H4 (cell line): ENCODE measurements at places on chromosomes 12 and 14. TPM values are rescaled to one million over a fixed set of nuclear protein-coding genes. Genes with fewer than 3 reads are reported as not detected.
A peak's percentile ranks its signal among the peaks of the same experiment; 100 is the strongest.

SLC25A21 gene
- total RNA-seq: not detected in 2 replicates

KIAA0586 gene
- total RNA-seq: 19.9 and 22.6 TPM in 2 replicates

NTF3 gene
- total RNA-seq: 4.1 and 10.7 TPM in 2 replicates

RNASE7 gene
- total RNA-seq: not detected in 2 replicates

SRGAP1 gene
- total RNA-seq: 1.6 and 2.1 TPM in 2 replicates

CIROP gene
- total RNA-seq: not detected in 2 replicates

ETFBKMT gene
- total RNA-seq: 1.3 and 1.9 TPM in 2 replicates

SMAGP gene
- 6.3 and 13.8 TPM in 2 replicates for total RNA-seq

KRT72 gene
- not detected in 2 replicates for total RNA-seq

CCDC92 gene
- 8.3 and 10.2 TPM in 2 replicates for total RNA-seq

GOLGA5 gene
- total RNA-seq: 21.9 and 35.4 TPM in 2 replicates

GRCh38 chr12:113328368-113328889, 6.5 kb downstream of the SLC8B1 start:
- DNase-seq: no peak

DNA sequence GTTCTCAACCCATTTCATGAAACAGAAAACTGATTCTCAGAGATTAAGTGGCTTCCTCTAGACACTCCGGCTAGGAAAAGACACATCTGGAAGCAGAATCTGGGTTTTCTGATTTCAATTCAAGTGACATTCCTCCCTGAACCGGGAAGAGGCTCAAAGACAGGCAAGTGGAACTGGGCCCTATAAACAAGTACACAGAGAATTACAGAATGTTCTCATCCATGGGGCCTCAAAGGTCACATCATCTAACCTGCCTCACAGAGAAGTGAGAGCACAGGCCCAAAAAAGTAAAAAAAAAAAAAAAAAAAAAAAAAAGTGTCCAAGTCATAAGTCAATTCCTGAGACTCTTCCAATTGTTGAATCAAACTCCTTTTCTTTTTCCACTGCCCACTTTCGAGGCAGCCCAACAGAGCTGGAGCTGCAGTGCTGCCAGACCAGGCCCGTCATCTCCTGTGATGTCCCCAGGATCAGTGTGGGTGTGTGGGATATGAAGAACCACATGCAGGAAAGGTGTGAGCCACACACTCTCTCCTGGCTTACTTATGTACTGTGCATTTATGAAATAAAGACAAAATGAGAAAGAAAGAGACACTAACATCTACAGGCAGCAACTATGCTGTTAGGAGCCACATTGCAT, 2.8 kb upstream of the KRT1 start:
- DNase-seq: no peak

GRCh38 chr12:54018468-54018984, 9.7 kb upstream of the HOXC6 start:
- DNase-seq: peak; percentile 27

DNA sequence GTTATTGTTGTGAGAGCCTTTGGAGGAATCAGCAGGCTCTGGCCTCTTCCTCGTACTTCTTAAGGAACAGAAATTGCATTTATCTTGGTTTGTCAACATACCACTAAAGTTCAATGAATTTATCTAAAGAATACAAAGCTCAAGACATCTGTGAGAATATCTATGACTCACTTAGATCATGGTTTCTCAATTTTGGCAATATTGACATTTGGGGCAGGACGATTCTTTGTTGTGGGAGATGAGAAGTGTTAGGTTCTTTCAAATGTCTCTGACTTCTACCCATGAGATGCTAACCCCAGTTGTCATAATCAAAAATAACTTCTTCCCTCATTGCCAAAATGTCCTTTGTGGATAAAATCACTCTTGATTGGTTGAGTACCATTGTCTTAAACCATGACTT, 1190.3 kb downstream of the GALC start:
- no peak for DNase-seq

- DNase-seq: peak; percentile 16
These were observed 360.1 kb upstream of the TBX3 start for GRCh38 chr12:115044073-115044472.

GRCh38 chr12:89383235-89384049, 31.1 kb upstream of the DUSP6 start:
- DNase-seq: no peak

GRCh38 chr12:4742416-4742970, 22.3 kb downstream of the GALNT8 start:
- DNase-seq: no peak

DNA sequence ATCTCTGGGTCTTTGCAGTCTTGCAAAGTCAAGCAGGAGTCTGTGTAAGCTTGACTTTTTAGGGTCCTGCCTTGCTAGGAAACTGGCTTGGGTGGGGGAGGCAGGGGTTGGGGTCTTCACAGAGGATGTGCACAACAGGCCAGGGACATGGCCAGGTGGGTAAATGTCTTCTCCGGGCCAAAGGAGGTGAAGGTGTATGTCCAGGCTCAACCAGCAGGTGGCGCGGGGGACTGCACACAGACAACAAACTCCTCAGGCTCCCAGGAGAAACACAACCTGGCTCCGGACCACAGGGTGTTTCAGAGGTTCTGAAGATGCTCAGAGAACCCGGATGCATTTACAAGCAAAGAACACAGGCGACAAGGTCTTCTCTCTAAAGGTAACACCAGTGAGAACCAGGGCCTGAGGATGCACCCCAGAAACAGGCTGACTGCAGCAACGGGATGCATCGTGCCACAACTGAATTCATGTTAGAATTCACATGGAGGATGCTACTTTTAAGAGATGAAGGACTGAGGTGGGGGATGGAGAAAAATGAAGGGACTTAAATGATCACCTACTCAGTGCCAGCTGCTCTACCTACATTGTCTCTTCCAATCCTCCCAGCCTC, 56.0 kb downstream of the PLEKHG3 start:
- DNase-seq: no peak

GRCh38 chr12:126763359-126763758, 1503.6 kb upstream of the TMEM132C start:
- no peak for DNase-seq

DNA sequence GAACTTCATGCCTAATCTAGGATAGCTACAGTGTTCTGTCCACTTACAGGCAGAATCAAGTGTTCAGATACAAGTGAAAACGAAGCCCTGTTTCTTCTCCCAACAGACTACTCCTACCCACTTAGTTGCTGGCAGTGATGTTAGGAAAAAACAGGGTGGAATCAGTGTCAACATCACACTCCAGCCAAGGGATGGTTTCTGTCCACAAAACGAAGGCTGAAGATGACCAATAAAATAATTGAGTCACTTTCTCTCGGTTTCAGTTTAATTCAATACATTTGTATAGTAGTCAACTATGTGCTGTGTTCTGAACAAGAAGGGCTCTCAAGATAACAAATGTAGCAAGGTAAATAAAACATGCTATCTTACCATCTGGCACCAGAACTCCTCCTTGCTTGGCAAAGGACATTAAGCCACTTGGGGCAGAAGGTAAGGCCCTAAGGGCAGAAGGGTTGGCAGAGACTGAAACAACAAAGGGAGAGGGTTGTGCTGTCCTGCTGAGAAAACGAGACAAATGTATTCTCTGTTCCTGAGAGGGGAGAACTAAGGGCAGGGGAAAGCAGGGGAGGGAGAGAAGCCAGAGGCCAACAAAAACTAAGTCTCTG, 393.6 kb downstream of the DPF3 start:
- DNase-seq: no peak

GRCh38 chr12:111102102-111102739, 181.8 kb upstream of the MYL2 start:
- no peak for DNase-seq

- peak; percentile 58 for DNase-seq
These were observed 273.9 kb upstream of the MIS18BP1 start for GRCh38 chr14:45526715-45527549.

- DNase-seq: no peak
These were observed 5.7 kb downstream of the MIPOL1 start for GRCh38 chr14:37203423-37203822.

- no peak for DNase-seq
These were observed 258.5 kb downstream of the NOVA1 start for GRCh38 chr14:26339381-26339780.

- DNase-seq: no peak
These were observed 111.5 kb upstream of the IFNG-AS1 start for GRCh38 chr12:67877727-67878126.

DNA sequence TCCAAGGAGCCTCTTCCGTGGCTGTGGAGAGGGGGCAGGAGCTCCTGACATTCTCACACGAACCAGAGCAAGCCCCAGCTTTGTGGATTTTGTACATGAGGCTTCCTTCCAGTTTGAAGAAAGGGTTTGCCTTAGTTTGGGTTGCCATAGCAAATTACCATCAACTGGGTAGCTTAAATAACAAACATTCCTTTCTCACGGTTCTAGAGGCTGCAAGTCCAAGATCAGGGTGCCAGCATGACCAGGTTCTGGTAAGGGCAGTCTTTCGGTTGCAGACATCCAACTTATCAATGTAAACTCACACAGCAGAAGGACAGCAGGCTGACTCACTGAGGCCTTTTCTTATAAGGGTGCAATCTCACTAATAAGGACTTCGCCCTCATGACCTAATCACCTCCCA, 25.9 kb upstream of the STAB2 start:
- DNase-seq: no peak

- DNase-seq: peak; percentile 57
These were observed 40.0 kb upstream of the PNMA1 start for GRCh38 chr14:73753887-73754795.

DNA sequence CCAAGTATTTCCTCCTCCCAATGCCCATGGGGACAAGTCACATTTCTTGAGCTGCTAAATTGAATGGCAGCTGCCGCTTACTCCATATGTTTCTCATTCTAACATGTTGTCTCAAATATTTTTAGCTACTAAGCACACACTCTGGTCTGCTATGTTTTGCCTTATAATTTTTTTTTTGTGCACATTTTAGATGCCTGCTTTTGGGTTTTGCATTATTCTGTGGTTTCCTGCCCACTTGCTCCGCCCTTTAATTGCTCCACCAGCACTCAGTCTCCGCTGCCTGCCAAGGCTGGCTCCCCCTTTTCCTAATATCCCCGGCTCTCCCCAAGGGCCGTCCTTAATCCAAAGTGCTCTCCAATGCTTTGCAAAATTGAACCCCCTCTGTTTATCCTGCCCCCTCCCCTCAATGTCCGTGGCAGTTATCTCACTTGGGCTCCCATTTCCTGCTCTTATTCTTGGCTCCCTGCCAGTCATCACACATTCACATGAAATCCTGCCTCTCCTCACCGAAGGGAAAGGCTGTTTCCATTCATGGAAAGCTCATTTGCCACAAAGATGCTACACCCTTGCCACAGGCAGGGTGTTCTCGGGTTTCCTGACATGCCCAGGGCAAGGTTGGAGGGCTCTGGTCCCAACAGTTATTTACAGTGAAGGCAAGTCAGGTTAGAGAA, 79.4 kb downstream of the C12orf75 start:
- peak; percentile 63 for DNase-seq

DNA sequence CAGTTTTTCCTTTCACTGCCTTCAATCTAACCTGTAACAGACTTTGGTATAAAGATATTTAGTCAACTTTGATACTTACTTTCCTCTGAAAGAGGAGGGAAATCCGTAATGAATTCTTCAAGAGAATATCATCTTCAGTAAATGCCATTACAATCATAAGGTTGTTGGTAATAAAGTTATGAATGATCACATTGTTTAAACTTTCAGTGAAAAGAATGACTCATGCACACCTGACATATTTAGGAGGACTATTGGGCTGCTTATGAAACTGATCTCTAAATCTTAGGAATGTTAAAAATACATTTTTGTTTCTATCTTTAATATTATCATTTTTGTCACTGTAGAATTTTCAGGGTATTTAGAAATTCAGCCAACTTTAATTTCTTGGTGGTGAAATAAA, 474.7 kb downstream of the SLC16A7 start:
- DNase-seq: no peak

GRCh38 chr12:124057691-124058090, 84.7 kb downstream of the ZNF664 start:
- DNase-seq: no peak

DNA sequence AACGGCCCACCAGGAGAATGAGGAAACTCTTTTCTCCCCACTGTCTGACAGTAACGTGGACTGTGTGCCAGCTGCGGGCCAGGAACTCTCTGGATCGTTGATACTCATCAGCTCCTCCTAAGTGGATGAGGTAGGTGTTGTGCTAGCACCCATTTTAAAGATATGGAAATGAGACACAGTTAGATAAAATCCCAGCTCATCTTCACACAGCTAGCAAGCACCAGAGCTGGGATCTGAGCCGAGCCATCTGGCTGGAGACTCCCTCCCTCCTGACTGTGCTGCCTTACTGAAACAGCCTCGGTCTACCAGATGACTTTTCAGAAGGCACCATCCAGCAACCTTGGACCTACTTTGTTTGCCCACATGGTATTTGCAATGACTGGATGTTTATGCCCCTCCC, 49.2 kb downstream of the TMEM132D start:
- DNase-seq: no peak

- DNase-seq: no peak
These were observed 222.2 kb downstream of the ERC1 start for GRCh38 chr12:1213205-1213604.

DNA sequence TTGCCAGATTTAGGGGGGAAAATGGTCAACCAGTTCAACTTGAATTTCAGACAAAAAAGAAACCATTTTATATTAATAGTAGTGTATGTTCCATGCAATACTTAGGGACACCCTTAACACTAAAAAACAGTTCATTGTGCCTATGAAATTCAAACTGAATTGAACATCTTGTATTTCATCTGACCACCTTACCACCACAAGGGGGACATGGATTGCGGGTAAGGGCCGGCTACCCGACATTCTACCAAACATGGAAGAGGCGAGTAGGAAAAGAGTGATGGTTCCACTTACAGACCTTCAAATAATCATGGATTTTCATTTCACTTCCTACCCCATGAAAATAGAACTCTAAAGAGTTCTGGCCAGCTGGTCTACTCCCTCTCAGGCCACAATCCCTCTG, 10.3 kb upstream of the STK38L start:
- DNase-seq: no peak

GRCh38 chr12:94594443-94594825, 55.9 kb downstream of the TMCC3 start:
- DNase-seq: no peak

DNA sequence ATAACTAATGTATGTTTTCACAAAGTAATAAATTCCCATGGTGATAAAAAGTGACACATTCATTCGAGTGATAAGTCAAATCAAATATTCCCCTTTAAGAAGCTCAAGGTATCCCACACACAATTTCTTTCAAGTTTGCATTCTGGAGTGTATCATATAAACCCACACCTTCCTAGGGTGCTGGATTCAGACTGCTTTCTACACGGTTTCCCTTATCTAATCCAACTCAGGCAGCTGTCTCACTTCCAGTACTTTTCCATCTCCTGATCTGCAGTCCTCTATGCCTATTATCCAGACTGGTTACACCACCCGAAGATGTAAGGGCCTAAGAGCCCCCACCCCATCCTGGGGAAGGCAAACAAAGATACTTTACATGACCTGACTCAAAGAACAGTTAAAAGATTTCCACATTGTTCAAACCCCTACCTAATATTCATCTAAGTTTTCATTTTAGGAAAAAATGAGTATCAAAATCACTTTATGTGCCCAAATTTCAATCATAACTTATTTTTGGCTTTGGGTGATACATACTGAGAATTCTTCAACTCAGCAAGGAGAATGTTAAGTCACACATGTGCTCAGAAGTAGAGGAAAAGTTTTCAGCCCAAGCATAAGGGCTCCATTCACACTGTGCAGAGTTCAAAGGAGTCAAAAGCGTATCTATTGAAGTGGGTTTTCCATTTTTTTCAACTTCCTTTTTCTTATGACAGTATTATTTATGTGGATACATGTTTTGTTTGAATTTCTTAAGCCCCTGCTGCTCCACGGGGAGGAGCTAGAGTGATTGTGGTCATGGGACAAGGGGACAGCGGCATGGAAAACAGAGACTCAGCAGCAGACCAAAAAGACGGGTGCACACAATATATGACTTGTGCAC, 41.8 kb downstream of the CORO1C start:
- DNase-seq: peak; percentile 30

- no peak for DNase-seq
These were observed 6.7 kb downstream of the STAC3 start for GRCh38 chr12:57244312-57244696.
